ENCODE measurements at places on chromosomes 4 and X.

DNA sequence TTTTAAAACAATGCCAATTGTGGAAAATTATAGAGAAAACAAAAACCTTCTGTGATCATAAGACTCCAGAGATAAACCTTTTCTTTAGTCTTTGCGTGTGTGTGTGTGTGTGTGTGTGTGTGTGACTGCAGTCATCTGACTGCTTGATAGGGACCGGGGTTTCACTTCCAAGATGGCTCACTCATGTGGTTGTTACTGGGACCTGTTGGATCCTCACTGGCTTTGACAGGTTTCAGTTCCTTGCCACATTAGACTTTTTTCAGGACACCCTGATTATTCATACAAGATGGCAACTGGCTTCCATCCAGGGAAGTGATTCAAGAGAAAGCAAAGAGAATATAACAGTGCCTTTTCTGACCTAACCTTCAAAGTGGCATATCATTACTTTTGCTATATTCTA is 21.9 kb upstream of the MAD2L1 start:
- no peak for DNase-seq

DNA sequence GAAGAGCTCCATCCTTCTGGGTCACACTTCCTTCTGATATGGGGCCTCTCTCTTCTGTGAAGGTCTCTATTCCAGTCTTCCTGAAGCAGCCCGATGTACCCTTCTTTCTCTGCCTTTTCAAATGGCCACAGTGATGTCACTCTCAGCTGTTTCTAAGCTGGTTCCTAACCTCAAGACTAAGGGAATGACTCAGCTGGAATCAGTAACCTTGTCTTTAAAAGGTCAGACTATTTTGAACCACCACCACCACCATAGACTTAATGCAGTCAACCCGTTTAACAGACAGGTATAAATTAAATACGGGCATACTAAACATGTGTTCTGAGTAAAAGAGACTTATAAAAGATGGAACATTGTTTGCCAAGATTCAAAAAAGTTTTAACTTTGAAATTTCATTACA is 121.0 kb downstream of the PPA2 start:
- no peak for DNase-seq

DNA sequence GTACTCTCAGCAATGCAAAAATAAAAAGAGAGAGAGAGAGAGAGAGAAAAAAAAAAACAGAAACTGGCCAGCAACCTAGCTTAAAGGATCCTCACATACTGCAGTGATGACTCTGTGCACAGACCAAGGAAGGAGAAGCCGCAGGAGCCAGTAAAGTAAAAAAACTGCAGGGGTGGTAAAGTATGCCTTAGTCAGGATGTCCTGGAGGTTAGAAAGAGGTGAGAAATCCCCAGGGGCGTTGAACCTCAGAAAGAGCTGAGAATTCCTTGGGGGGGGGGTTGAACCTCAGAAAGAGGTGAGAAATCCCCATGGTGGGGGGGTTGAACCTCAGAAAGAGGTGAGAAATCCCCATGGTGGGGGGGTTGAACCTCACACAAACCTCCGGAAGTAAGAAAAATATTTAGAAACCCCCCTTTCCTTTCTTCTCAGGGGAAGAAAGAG is 48.0 kb downstream of the MAGEA9 start:
- no peak for DNase-seq

GRCh38 chr4:102823897-102824296 is 3.5 kb downstream of the UBE2D3 start:
- no peak for DNase-seq

GRCh38 chrX:119970574-119970973 is 27.0 kb upstream of the NKAP start:
- no peak for DNase-seq

DNA sequence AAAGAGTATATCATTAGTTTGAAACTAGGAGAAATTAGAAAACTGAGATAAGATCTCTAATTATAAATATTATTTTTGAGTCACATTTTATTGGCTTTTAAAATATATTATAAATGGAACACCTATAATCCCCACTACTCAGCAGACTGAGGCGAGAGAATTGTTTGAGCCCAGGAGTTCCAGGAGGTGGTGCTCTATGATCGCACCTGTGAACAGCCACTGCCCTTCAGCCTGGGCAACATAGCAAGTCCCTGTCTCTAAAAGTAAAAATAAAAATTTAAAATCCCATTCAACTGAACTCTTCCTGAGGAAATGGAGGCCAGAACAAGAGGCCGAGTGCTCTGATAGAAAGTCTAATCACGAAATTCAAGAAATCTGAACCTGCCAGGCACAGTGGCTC is 6.3 kb upstream of the C4orf36 start:
- no peak for DNase-seq

DNA sequence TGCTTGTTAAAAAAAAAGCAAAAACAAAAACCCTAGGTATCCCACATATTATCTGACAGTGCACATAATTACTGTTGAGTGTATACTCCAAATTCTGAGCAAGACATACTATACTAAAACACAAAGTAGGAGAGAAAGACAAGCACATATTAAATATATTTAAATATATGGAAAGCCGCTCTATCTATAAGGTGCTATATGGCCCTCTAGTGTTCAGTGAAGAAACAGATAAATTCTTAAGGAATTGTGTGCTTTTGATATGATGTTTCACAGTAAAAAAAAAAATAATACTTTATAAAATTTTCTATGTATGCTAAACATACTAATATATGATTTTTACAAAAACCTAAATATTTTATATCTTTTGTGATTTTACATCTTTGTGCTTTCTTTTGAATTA is 137.8 kb downstream of the FBXW7 start:
- no peak for DNase-seq

- no peak for DNase-seq
Observed at GRCh38 chr4:2886161-2886560, 42.5 kb downstream of the ADD1 start.

DNA sequence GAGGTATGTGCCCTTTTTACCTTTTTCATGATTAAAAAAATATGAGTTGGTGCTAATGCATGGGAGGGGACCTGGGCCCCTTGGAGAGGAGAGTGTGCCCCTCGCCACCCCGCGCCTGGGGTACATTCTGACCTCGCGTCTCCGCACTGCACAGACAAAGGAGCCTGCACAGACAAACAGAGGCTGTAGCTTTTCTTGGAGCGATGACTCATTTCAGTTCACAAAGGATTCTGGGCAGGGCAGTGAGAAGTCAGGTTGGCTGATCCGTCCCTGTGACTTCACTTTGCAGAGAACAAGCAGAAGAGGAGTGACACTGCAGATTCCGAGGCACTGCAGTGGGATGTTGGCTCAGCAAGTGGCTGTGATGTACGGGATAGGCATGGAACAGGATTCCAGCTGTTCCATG is 82.9 kb downstream of the STOX2 start:
- DNase-seq = no peak

All from activated T-cell treated with anti-CD3 and anti-CD28 coated beads, Interleukin-2, amount 50 U/mL, for 1 hour (primary cell).